Fibroblast of mammary gland (primary cell): ENCODE measurements at places on chromosomes 6 and 20.
A peak's percentile ranks its signal among the peaks of the same experiment; 100 is the strongest.

- no peak for DNase-seq
These were observed 33.2 kb upstream of the TFAP2C start for GRCh38 chr20:56595746-56596475.

- no peak for DNase-seq
These were observed 53.1 kb upstream of the SMOC2 start for GRCh38 chr6:168387911-168388310.

GRCh38 chr6:136792410-136793262 is at the start of gene MAP3K5:
Gene MAP3K5, minus strand, starts transcription at chr6:136792477. Its CDS starts 320 bp downstream, at chr6:136792157.
- peak; percentile 82 for DNase-seq

DNA sequence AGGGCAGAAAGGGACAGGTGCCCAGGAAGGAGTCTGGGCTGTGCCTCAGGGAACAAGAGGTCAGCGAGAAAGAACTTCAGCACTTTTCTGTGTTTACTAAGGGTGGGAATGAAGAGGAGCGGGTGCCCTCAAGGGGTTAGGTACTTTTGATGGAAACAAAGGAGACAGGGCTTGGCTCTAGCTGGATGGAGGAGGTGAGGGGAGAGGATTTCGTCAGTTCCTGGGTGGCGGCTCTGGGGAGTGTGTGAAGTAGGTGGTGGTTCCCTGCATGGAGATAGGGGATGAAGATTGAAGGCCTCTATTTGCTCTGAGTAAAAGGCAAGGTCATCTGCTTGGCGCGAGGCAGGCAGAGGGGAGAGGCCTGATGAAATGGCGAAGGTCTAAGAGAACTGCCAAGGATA is 40.0 kb upstream of the ANKRD60 start:
- DNase-seq, result no peak

DNA sequence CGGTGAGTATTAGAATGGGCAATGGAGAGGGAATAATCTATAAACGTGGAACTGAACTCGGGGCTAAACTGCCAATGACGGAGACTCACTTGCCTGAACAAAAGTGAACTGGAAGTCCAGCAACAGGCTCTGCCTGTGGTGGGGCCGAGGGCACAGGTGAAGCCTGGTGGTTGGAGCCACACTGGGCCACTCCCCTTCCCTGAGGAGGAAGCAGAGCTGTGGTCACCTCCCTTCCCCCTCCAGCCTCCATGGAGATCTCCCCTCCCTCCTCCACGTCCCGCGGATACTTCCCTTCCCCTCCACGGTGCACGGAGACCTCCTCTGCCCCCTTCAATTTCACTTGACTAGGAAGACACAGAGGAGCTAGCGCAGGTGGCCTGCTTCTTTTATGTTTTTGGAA is 14.7 kb upstream of the DSP start:
- DNase-seq, result no peak

- DNase-seq, result peak; percentile 44
These were observed 26.9 kb downstream of the RGS17 start for GRCh38 chr6:153104220-153104619.

GRCh38 chr6:12279322-12280091 is 10.7 kb upstream of the EDN1 start:
- peak; percentile 33 for DNase-seq

- peak; percentile 40 for DNase-seq
These were observed 66.7 kb downstream of the VEGFA start for GRCh38 chr6:43836507-43837240.

DNA sequence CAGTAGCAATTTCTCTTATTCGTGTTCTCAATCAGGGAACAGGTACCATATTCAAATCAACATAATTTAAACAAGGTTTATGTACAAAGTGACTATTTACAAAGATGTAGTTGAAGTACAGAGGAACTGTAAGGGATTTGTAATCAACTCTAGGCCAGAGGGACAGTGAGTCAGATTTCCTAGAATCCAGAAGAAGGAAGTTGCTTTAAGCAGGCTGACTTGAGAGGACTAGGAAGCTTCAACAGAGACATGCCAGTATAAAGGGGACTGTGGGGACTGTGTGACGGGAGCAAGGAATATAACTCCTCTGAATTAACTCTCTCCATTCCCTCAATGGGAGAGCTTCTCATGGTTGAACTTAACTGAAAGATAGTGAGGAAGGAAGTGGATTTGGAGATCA is 427.4 kb upstream of the JAG1 start:
- peak; percentile 35 for DNase-seq

DNA sequence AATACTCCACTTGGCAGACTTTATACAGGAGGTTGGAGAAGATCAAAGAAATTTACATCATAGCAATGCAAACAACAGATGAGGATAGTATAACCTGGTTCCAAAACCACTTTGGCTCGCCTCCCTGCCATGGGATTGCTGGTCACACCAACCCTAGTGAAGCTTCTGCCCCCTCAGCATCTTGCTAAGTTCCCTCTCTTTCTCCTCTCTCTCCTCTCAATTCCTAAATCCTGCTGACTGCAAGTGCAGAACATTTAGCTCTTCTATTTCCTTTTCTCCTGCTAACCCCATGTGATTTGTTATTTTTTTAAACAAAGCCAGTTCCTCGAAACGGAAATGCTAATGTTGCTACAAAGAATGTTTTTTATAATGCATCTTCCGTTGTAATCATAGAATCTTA is 50.3 kb upstream of the LY86 start:
- no peak for DNase-seq

DNA sequence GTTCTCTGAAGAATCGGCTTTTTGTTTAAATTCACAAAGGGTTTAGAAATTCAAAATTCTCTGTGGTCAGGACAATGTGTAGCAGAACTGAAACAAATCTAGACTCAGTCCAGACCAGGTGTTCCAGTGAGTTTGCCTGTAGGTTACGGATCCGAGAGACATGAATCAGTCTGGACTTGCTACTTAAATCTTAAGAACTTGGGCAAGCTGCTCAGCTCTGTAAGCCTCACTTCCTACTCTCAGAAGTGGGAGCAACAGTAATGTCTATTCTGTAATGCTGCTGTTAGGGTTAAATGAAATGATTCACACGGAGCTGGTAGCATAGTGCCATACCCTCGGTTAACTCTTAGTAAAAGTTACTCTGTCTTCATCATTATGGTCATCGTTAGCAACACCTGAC is 37.7 kb downstream of the HECA start:
- DNase-seq, result no peak

GRCh38 chr6:154536999-154537398 is 26.5 kb upstream of the CNKSR3 start:
- no peak for DNase-seq

GRCh38 chr6:144804246-144804790 is 519.2 kb downstream of the UTRN start:
- no peak for DNase-seq

DNA sequence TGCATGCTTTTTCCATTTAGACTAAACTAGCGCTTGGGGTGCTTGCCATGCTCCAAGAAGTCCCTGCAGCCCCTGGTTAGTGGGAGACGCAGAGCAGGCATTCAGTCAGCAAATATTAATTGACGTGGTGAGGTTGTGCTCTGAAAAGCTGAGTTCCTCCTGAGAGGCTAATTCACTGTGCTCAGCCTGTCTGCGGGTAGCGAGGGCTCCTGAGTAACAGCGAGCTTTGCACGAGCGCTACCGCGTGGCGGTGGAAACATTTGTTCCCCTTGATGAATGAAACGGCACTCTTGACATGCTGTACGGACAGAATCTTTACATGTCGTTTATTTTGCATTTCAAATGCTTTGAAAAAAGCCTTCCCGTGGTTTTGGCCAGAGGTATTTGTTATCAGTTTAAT is 170.6 kb upstream of the AGPAT4 start:
- DNase-seq, result peak; percentile 52

GRCh38 chr20:39105551-39105950 is 143.4 kb downstream of the DHX35 start:
- no peak for DNase-seq

DNA sequence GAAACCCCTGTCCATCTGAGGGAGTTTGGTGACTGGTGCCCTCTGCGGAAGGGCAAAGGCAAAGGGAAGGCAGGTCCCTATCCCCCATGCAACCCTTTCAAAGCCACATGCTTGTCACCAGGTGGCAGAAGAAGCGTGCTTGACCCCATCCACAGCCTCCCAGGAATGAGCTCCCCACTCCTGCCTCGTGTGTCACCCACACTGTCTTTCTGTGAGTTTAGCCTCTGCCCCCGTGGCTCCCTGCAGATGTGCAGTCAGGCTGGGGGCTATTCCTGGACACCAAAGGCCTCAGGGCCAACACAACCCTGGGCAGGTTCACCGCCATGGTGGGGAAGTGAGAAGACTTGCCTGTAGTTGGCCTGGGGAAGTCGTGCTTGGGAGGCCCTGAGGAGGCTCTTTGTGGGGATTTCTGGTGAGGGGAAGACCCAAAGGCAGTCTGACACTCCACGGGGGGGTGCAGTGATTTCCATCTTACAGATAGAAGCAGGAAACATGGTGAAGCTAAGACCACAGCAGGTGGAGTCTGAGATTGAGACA is 16.6 kb upstream of the PCMTD2 start:
- DNase-seq, result no peak

DNA sequence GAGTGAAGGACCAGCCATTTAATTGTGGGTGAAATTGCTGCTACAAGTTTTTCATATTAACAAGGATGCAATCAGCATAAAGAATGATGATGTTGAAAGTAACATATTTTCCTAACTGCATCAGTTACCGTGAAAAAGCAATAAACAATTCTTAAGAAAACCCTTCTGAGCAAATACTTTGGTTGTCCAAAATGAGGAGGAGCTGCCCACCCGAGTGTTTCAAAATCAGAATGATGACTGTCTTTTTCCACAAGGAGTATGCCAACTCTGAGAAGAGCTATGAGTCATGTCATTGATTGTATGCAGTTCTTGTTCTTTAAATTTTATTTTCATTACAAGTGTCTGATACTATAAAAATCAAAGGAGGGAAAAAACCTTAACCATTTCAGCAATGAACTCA is 470.5 kb downstream of the COL12A1 start:
- DNase-seq, result peak; percentile 96

DNA sequence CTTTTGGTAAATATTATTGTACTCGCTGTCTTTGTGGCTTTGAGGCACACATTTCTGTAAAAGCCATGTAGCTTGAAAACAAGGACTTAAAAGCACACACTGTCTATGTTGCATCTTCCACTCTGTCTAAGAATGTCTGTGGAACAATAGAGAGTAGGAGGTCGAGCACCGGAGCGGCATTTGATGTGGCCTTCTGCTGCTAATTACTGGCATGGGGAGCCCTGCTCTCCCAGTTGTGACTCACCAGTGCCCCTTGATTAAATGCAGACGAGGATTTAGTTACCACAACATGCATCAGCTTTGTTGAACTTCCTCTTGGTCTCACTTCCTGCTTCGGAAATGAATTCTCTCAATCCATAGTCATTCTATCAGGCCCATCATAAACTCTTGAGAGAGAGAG is 680.7 kb upstream of the SLC35B3 start:
- DNase-seq, result peak; percentile 11

DNA sequence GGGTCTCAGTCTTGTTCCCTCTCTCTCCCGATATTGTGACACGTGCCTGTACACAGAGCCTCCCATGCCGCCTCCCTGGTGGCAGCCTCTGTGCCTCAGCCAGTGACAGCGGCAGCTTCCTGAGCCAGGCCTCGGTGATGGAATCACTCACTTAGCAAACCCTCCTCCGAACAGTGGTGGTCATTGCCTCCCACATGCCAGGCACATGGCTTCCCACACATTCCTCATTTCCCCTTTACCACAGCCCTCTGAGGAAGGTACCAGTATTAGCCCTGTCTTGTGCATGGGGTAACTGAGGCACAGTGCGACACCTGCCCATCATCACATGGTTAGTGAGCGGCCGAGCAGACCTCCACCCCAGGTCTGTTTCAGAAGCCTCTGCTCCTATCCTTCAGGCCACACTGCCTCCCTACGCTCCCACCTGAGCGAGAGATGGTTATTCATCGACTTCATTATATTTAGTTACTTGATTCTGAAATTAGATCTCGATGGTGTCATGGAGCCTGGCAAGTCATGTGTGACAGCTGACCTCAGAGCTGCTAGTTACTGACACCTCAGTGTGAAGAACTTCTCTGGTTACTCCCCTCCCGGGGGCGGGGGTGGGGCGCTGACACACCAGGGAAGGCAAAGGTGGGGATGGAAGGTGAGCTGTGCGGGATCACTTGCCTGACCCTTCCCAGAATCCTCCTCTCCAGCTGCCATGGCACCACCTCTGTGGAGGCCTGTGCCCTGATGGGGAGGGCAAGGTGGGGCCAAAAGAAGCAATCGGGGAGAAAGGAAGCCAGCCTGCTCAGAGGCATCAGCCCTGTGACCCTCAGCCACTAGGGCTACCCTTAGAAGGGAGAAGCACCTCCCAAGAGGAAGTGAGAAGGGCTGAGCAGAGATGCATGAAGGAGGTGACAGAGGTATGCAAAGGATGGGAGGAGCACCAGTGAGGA is 17.9 kb downstream of the MDGA1 start:
- no peak for DNase-seq

DNA sequence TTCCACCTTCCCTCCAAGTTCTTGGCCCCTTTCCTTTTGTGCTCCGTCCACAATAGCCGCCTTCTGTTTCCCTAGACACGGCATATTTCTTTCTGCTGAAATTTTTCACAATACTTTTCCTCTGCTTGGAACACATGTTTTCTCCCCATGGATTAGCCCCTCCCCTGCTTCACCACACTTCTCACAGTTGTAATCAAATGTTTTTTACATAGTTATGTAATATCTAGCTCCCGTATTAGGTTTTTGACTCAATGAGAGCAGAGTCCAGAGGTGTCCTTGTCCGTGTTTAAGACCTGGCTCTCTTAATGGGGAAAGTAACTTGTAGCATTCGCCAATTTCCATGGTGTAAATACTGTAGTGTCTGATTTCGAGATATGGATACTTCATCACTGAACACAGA is 34.7 kb downstream of the PLCB1 start:
- no peak for DNase-seq

- DNase-seq, result peak; percentile 57
These were observed 29.2 kb downstream of the C6orf58 start for GRCh38 chr6:127606131-127606562.

GRCh38 chr20:61297986-61298385 is 45.9 kb downstream of the CDH4 start:
- peak; percentile 87 for DNase-seq
